ENCODE measurements at places on chromosomes 13 and 19.

DNA sequence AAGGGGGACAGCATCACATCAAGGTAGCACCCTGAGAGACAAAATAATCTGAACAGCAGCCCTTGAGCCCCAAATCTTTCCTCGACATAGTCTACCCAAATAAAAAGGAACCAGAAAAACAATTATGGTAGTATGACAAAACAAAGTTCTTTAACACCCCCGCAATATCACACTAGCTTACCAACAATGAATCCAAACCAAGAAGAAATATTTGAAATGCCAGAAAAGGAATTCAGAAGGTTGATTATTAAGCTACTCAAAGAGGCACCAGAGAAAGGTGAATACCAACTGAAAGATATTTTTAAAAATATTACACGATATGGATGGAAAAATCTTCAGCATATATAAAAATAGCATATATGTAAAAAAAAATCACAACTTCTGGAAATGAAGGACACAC, 252.9 kb upstream of the SLITRK6 start:
- no peak for DNase-seq

DNA sequence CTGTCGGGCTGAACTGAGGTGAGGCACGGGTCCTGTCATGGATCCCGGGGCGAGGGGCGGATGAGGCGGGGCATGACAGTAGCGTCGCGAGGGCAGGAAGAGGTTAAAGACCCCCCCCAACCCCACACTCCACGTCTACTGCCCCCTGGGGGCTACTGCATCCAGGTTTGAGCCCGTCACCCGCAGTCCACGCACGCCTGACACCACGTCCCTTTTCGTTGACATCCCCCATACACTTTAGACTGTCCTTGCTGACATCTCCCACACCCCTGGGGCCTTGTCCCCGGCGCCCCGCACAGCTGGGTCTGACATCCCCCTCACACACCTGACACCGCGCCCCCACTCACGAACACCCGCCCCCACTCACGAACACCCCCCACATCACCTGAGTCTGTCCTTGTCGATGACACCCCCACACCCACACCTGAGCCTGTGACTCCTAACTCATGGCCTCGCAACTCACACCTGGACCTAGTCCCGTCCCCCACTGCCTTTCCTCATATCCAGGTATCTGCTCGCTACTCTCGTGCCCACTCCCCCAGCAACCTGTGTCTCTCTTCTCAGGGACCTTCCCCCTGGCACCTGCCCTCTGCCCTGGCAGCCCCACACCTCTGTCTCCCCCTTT, 416 bp downstream of the SLC25A42 start:
- peak; percentile 30 for DNase-seq

DNA sequence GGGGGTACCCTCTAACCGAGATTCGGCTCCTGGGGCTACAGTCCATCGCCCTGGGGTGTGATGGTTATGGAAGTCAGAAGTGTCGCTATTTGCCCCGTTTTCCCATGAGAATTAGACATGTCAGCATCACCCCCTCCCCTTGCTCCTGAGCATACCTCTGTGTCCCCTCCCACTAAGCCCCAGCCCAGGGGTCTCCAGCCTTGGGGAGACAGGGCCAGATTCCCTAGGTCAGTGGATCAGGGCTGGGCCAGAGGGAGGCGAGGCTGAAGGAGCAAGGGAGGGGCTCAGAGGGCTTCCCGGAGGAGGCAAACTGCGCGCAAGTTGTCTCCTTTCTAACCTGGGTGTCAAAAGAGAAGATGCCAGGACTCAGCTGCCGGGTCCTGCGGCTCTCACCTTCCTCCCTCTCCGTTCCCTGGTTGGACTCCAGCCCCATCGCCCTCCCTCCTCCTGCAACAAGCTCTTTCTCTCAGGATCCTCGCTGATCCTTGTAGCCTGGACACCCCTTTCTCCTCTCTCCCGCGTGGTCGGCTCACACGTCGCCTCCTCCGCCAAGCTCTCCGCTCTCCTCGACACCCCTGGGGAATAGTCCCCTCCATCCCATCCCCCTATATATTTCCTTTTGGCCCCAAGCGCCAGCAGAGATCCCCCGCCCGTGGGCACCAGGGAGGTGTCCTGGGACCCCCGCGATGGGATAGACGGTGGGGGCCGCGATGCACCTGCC, 459 bp upstream of the TMEM59L start:
- no peak for DNase-seq

GRCh38 chr13:99969453-99969918, 2.1 kb downstream of the ZIC5 start:
- DNase-seq: no peak

GRCh38 chr13:44184740-44185139, 188.9 kb upstream of the SERP2 start:
- DNase-seq: no peak

- DNase-seq: no peak
Observed at GRCh38 chr19:6473647-6474046, 7.9 kb downstream of the DENND1C start.

DNA sequence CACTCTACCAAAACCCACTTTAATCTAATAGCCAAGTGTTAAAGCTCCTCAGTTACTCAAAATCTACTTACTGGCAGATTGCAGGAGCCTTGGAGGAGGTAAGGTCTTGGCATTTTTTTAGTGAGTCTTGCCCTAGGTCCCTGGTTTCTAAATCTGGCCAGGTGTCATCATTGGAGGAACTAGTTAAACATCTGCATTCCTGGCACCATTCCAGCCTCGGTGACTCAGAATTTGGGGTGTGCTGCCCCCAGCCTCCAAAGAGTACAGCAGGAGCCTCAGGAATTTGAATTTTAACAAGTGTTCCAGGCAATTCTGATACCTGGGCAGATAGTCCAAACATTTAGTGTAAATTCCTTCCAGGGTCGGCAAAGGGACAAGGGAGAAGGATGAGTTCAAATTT, 37.4 kb downstream of the KLF5 start:
- DNase-seq: no peak

Measured in testis (tissue), 5 donors.